ENCODE measurements at places on chromosomes 6 and 20.

- peak; percentile 37 for DNase-seq
Observed at GRCh38 chr20:31833130-31833930, 12.1 kb downstream of the FOXS1 start.

- no peak for DNase-seq
Observed at GRCh38 chr6:135586844-135587243, 89.3 kb upstream of the AHI1 start.

GRCh38 chr6:8375916-8376315, 59.4 kb downstream of the SLC35B3 start:
- DNase-seq, result no peak

DNA sequence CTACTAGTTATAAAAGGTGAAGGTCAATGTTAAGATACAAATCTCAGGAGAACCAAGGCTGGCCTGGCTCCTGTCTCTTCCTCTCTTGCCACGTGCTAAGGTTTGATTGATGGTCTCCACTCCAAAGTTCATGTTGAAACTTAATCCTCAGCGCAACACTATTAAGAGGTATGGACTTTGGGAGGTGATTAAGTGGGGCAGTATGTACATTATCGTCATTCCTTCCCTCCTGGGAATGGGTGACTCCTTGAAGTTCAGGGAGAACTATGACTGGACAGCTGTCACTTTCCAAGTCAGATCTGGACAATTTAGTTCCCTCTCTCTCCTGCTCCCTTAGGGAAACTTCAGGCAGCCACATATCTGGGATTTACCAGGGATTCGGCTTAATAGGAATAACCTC, 50.5 kb downstream of the KCNK5 start:
- no peak for DNase-seq

GRCh38 chr20:59925359-59925758, 8.1 kb downstream of the SYCP2 start:
- no peak for DNase-seq

DNA sequence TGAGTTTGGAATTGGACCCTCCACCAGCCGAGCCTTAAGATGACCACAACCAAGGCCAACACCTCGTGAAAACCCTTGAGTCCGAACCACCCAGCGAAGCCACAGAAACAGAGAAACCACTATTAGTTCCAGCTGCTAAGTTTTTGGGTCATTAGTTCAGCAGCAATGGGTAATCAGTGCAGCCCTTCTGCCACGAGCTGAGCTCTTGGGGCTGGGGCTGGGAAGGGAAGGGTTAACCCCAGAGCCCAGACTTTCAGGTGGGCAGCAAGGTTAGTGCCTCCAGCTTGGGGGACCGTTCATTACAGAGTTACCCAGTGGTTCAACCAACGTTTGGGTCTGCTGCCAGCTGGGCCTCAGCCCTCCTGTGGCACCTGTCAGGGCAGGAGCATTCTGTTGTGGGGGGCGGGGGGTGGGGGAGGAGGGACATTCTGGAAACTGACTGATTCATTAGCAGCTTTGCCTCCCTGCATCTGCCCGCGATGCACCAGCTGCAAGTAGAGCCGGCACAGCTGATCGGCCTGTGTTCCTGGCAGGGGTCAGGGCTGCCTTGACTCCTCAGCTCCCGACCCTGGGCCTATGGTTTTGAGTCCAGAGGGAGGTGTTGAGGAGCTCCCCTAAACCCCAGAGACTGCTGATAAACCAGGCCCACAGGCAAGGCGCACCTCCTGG, 52.7 kb downstream of the TGM2 start:
- DNase-seq, result no peak

DNA sequence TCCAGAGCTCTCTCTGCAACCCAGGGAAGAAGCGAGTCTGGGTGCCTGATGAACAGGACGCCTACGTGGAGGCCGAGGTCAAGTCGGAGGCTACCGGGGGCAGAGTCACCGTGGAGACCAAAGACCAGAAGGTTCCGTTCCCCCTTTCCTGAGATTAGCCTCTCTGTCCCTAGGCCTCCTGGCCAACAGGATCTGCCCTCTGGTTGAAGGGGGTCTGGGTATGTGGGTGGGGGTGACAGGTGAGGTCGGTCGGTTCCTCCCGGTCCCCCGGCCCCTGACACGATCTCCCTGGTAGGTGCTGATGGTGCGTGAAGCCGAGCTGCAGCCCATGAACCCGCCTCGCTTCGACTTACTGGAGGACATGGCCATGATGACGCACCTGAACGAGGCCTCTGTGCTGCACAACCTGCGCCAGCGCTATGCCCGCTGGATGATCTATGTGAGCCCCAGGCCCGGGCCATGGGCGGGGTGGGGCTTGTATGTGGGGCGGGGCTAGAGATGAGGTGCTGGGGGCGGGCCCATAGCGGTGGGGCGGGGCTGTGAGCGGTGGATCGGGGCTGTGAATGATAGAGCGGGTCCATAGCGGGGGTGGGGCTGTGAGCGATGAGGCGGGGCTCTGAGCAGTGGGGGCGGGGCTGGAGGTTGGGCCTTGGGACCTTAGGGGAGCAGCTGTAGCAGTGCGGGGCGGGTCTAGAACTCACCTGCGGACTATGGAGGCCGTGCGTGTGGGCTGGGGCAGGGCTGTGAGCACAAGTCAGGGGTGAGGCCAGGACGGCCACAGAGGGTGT, 23.9 kb downstream of the MYH7B start:
- no peak for DNase-seq

DNA sequence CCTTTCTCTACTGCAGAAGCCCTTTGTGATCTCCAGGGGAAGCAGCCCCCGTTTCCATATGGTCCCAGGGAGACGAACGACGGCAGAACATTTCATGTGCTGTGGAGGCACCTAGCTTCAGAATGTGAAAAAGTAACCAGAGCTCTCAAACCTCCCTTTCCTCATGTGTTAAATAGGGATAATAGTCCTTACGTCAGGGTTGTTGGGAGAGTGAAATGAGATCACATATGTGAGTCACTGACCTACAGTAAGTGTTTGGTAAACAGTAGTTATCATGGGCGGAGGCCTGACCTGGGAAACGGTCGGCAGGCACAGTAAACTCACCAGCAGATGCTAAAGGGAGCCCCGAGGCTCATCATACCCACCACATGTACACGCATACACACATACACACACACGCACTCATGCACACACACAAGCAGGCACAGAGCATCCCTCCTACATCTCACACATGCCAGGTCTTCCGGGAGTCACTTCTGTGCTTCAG, 89.7 kb downstream of the LY86 start:
- no peak for DNase-seq

DNA sequence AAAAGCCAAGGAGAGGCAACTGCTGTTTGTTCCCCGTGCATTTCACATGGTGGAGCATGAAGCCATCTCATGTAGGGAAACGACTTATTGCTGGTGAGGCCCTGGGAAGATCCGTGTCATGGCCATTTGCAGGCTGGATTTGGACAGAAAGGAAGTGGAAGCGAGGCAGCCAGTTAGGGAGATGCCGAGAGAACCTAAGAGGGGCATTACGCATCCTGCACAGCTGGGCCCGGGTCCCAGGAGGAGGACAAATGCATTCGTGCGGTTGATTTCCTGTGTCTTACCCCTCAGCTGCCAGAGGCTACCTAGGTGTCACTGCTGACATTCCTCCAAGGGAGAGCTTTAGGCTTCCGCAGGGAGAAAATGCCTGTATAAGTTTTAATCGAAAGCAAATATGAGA, 316.2 kb upstream of the CDYL start:
- no peak for DNase-seq

GRCh38 chr6:98484696-98485095, 349.7 kb upstream of the POU3F2 start:
- DNase-seq, result no peak

DNA sequence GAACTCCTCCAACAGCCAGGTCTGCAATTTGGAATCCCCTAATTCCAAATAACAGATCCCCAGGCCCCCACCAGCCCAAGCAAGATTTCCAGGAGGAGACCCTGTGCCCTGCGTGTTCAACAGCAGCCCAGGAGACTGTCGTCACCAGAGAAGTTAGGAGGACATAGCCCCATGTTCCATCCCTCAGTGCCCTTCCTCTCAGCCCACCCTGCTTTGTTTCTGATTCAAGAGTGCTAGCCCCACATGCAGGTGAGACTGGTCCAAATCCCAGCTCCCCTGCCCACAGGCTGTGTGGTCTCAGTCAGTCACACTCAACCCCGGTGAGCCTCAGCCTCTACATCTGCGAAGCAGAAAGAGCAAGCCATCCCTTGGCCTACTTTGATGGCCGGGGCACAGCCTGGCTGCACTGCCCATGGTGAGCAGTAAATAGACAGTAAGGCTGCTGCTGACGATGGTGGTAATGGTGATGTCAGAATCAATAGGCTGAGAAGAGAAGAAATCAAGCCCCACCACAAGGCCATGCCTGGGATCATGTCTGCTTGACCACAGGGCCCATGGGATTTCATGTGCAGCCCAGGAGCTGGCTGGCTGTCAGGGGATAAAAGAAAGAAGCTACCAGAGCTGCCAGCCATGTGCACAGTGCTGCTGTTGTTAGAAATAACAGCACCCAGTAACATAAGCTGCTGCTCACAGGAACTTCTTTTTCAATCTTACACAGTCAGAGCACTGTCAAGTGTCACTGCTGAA, 51.5 kb upstream of the NXT1 start:
- no peak for DNase-seq

GRCh38 chr20:12383821-12384220, 466.1 kb downstream of the BTBD3 start:
- DNase-seq, result no peak

- DNase-seq, result no peak
Observed at GRCh38 chr6:151052021-151052646, 186.6 kb downstream of the MTHFD1L start.

Measured in stimulated activated CD8-positive, alpha-beta memory T cell treated with anti-CD3 and anti-CD28 coated beads, Interleukin-4, amount 100 ng/mL, for 1 hour (primary cell).